ENCODE measurements at places on chromosomes 7 and 10. TPM values are rescaled to one million over a fixed set of nuclear protein-coding genes. Genes with fewer than 3 reads are reported as not detected.

STYXL1 gene
- 50.3 TPM for total RNA-seq

NEURL1 gene
- 0.50 TPM for total RNA-seq

CYP26C1 gene
- not detected for total RNA-seq

ANXA8L1 gene
- 120 TPM for total RNA-seq

All from A549 treated with ZK216348 at 1 μM for 4 hours (cell line).